ENCODE measurements at places on chromosomes 12 and 14.

GRCh38 chr12:22407397-22407796 lies 72.9 kb upstream of the ST8SIA1 start:
- DNase-seq, result no peak

- DNase-seq, result no peak
Measured at GRCh38 chr14:40447017-40447416, 1014.8 kb upstream of the FBXO33 start.

DNA sequence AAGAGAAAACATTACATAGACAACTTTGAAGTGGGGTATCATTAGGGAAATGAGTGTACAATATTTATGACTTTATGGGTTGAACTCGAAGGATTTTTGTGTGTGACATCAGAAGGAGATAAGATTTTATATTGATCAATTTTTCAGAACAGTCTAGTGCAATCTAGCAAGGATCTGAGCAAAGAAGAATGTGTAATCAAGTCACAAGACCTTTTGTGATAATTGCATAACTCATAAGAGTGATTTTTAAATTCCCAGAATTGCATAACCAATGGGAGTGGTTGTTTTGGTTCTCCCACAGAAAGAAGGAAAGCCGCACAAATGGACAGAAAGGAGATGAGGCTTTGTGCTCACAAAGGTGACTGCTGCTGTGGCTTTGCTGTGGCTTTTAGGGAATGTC lies 441.8 kb upstream of the FLRT2 start:
- no peak for DNase-seq

GRCh38 chr12:125018356-125018755 lies 24.9 kb downstream of the BRI3BP start:
- no peak for DNase-seq

DNA sequence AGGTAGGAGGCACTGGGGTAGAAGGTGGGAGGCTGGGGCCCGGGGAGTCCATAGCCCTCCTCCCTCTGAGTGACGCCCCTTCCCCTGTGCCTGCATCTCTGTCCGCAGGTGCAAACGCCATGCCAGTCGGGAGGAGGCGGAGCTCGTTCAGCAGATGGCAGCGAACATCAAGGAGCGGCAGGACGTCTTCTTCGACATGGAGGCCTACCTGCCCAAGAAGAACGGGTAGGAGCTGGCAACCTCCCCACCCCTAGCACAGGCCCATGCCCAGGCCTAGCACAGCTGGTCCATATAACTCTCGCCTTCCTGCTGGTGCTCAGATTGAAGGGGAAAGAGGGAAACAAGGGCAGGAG lies 35.6 kb downstream of the TMEM120B start:
- no peak for DNase-seq

DNA sequence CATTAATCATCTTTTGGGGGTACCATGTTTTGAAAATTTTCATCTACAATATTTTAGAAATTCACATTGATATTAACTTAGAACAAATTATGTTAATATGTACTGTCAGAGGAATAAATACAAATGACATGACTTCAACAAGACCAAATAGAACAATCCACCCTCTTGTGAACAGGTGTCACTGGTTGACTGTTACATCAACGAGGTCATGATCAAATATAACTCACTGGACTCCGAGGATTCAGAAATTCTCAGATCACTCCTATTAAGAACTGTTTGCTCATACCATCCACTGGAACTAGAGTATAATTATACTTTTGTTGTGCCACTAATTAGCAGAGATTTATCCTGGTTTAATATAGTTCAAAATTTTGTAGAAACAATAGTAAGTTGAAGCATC lies 318.8 kb downstream of the PRKD1 start:
- no peak for DNase-seq

DNA sequence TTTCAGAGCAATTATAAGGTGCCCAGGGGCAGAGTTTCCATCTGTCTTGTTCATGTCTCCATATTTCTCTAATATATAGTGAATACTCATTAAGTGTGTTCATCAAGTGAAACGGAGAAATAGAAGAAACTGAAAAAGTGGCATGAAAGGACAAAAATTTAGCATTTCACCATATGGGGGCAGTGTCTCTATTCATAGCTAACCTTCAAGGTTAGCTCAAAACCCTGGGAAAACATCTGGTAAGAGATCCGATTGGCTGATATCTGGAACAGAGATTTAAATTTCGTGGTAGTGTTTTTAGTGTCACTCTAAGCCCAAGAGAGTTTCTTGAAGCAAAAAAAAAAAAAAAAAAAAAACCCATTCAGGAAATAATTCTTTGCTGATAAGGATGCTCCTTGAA lies 367.5 kb downstream of the DAD1 start:
- no peak for DNase-seq

DNA sequence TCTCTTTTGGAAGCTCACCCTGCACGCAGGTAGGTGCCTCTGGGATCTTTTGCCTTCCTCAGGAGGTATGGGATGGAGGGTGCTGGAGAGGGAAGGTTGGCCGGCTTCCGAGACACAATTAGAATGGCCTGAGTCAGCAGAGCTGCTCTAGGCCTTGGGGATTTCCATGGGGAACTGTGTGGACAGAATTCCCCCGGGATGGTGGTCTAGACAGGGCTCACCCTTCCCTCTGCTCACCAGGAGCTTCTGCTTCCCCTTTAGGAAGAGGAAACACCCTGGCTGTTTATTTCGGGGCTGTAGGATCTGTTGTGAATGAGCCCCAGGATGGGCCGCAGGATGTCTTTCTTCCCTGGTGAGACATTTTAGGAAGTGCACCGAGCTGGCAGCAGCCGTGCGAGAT lies 43.7 kb upstream of the TMED10 start:
- DNase-seq, result no peak

- DNase-seq, result no peak
Measured at GRCh38 chr12:308511-308910, 45.9 kb upstream of the SLC6A13 start.

DNA sequence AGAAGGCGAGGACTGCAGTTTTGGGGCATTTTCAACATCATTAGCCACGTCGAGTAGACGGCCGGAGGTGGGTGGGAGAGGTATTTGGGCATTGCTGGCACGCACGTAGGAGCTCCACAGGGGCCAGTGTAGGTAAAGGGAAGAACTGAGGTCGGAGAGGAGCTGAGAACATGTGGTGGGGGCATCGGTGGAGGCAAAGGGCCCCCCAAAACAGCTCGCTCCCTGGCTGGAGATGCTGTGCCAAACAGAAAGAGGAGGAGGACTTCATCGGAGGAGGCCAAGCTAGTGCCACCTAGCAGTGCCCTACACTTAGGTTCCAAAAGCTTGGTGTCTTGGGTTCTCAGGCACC lies 52.0 kb upstream of the PPP2R5C start:
- no peak for DNase-seq

DNA sequence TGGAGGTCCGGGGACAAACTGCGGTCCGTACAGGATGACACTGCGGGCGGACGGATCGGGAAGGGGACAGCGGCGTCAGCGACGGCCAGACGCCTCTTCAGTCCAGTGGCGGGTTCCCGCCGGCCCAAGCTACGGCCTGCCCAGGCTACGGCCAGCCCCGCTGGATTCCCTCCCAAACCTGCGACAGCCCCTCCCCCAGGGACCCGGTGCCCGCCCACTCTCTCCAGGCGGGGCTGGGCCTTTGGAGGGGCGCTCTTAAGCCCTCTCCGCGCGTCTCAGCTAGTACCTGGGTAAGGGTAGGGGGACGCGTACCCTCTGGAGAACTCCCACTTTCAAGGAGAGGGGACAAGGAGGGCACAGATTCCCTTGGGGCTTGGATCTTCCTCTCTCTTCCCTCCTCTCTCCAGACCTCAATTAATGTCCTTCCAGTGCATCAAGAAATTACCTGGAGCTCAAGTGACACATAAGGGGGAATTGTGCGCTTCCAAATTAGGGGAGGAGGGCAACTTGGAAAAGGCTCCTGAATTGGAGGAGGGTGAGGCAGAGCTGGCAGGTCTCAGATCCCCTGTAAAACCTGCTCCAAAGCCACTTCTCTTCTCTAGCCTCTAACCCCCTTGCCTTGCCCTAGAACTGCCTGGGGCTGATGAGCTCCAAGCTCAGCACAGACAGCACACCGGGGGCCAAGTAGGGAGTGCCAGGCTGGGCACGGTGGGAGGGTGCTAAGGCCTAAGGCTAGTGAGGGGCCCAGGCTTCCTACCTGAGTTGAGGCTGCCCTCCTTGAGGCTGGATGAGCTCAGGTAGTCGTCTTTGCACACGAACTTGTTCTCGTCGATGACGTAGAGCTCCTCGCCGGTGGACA lies 3.1 kb downstream of the LHX5 start:
- DNase-seq, result no peak
